ENCODE measurements at places on chromosomes 12 and 14.

DNA sequence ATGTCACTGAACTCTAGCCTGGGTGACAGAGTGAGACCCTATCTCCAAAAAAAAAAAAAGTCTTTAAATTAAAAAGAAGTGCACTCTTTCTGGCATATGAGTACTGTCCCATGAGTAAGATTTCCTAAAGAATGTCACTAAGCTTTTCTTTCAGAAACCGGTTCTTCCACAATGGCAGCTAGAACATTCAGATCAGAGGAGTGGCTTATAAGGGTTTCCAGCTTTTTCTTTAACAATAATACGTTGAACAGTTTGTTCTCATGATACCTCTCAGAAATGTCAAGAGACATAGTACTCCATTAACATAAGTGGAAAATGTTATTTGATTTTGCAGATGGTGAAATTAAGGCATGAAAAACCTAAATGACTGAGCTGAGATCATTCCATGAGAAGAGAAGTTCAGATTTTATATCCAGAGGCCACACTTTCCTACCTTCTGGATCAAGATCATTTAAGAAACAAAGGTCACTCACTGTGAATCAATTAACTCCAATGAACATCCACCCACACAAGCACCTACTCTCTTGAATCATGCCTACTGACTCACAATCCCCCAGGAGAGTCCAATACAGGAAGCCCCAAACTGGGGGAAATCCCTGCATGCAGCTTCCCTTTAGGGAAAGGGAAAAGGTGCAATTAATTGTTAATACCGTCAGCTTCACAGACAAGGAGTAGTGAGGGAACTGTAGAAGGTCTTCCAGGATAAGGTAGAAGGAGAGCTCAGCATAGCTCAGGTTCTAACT, 86.9 kb downstream of the SPTSSA start:
- DNase-seq: no peak

DNA sequence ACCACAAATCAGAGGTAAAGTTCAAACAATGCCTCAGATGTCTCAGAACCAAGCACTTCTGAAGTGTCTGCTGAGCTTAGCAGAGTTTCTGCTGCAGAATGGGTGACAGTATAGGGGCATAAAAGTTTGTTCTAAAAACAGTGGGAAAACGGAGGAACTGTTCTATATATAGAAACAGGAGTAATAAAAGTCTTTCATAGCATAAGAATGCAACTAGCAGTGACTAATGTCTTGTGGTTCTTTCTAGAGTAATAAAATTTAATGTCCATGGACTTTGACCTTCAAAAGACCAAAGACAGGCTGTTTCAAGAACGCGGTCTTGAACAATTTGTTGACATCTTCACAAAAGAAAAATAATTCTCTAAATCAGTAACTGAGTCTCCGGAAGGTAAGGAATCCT, 107.5 kb upstream of the FAR2 start:
- no peak for DNase-seq

DNA sequence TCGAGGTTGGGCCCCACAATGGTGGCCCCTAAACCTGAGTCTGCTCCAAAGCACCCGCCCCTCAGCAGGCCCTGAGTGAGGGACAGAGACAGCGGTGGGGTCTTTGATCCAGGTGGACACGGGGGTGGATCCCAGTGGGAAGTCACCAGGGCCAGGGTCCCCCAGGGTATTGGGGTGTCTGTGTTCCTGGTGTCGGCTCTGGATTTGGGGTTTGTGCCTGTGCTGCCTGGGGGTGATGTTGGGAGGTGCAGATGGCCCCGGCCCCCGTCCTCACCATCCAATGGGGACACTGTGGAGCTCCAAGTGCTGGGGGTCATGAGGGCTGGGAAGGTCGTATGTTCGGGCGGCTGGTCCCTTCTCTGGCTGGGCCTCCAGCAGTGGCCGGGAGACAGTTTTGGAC, 354.2 kb downstream of the TMEM121 start:
- no peak for DNase-seq

DNA sequence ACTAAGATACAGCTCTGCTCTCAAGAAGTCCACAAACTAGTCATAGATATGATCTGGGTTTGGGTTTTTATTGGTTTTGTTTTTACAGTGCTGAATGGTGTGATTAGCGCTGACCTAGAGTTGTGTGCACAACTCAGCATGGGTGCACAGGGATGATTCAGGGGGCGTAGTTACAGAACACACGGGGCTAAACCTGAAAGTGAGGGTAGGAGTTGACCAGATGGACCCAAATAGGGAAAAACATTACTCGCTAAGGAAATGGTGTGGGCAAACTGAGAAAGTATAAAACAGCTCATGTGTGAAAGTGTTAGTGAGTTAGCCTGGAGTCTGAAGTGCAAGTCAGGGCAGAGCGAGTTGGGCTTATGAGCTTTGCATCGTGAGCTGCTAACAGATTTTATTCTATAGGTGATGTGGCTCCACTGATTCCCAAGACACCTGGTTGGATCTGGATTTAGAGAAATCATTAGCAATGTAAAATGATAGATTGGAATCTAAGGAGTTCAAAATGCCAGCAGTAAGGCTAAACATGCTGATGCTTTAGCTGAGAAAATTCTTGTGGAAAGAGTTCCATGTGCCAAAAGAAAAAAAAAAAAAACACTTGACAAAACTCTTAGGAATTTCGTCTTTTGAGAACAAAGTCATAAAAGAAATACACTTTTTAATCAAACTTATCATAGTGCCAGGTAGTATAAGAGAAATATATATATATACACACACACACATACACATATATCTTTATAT, 134.9 kb downstream of the SLC5A8 start:
- no peak for DNase-seq

GRCh38 chr12:58202933-58203718, 261.8 kb downstream of the ATP23 start:
- no peak for DNase-seq

GRCh38 chr12:121765573-121765972, 27.9 kb downstream of the RHOF start:
- DNase-seq: no peak

DNA sequence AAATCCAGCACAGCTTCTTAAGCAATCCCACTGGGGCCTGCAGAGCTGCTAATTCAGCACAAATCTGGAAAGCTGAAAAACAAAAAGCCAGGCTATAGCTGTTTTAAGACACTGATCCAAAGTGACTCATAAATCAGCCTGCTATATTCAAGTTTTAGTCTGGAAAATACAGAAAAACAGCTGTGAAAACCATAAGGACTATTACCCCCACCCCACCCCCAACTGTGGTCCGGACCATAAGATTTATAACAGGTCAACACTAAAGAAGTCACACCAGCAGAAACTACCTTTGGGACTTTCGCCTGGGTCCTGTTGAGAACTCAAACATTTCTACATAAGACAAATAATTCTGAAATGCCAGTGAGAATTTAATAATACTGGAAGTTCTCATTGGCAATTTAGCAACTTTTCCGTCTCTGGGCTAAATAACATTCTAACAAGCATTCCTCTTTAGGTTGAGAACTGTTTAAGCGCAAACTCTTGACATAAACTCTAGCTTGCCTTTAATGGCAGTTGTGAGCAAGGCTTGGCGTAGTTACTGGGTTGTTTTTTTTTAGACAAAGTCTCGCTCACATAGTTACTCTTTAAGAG, 3.3 kb downstream of the LRIG3 start:
- DNase-seq: no peak

DNA sequence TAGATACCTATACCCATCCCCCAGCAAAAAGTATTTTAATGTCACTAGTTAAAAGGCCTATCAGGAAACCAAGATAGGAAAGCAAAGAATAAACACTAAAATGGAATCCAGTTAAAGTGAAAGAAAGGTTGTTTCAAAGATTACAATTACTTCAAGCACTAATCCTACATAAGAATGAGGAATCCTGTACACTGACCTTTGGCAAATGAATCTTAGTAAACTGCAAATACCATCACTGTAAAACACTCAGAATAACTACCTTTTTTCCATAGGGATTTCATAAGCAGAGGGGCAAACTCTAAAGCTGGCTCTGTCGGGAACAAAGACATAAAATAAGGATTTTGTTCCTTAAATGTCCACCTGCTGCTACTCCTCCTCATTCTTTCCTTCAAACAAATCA, 25.9 kb downstream of the CEP83 start:
- no peak for DNase-seq

- no peak for DNase-seq
Observed at GRCh38 chr12:16562435-16562834, 43.5 kb downstream of the LMO3 start.

- DNase-seq: no peak
Observed at GRCh38 chr14:60184146-60184904, 19.1 kb upstream of the DHRS7 start.

- no peak for DNase-seq
Observed at GRCh38 chr12:24562771-24563431, 386.0 kb downstream of the BCAT1 start.

- DNase-seq: no peak
Observed at GRCh38 chr12:123150275-123150743, 581 bp downstream of the PITPNM2 start.

DNA sequence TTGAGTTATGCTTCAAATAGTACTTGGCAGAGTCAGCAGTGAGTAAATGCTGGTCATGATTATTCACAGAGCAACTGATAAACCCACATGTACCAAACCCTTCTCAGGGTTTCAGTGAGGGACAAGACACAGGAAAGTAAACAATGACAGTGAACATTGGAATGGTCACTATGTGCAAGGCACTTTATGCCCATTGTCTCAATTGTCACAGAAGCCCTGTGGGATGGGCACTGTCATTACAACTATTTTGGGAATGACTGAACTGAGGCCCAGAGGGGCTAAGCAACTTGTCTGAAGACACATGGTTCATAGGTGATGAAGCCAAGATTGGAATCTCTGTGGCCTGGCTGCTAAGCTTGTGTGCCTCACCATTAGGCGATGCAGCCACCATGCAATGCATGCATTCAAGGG, 238.5 kb downstream of the RBM19 start:
- DNase-seq: no peak

- no peak for DNase-seq
Observed at GRCh38 chr12:31342286-31342685, 16.3 kb upstream of the SINHCAF start.

- no peak for DNase-seq
Observed at GRCh38 chr14:67493092-67493717, 4.7 kb upstream of the TMEM229B start.

GRCh38 chr12:30200864-30201263, 417.1 kb upstream of the TMTC1 start:
- no peak for DNase-seq

GRCh38 chr14:99242816-99243721, 28.9 kb downstream of the BCL11B start:
- DNase-seq: no peak

GRCh38 chr12:93673084-93673483, 4.1 kb upstream of the CRADD start:
- no peak for DNase-seq

DNA sequence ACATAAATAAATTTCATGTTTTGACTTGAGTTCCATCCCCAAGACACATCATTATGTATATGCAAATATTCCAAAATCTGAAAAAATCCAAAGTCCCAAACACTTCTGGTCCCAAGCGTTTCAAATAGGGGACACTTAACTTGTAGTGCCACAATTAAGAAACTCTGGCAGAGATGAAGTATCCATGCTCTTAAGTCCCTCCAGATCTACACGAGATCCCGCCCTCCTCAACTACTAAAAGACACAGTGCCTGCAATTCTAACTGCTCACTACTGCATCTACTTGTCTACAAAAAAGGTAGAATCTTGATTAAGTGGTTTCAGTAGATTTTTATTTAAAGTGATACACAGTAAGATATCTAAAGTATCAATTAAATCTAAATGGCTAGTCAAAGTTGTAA, 97.0 kb downstream of the MED13L start:
- no peak for DNase-seq

GRCh38 chr12:46209914-46210872, 58.6 kb downstream of the SLC38A1 start:
- DNase-seq: peak; percentile 42

- DNase-seq: no peak
Observed at GRCh38 chr14:92473969-92474535, 39.5 kb upstream of the RIN3 start.

- no peak for DNase-seq
Observed at GRCh38 chr14:77988970-77989369, 181.2 kb upstream of the NRXN3 start.

GRCh38 chr14:28323366-28323765, 443.2 kb upstream of the FOXG1 start:
- no peak for DNase-seq

DNA sequence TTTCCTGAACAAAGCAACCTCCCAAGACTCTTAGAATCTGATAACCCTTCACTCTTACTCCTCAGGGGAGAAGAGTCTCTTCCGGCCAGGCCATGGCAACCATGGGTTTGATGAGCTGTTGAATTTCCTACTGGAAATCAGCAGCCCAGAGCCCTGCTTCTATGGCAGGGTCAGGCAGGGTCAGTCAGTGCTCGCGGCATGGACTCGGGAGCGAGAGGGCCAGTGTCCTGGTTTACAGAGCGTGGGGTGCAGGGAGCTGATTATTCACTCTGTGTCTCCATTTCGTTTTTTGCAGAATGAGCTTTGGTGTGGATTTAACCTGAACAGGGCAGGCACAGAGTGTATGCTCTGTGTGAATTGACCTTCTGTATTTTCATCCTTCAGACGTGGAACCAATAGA, 340.6 kb upstream of the SFSWAP start:
- no peak for DNase-seq

GRCh38 chr12:125057708-125058107, 7.5 kb upstream of the AACS start:
- no peak for DNase-seq
